ENCODE measurements at places on chromosomes 12 and 14.

DNA sequence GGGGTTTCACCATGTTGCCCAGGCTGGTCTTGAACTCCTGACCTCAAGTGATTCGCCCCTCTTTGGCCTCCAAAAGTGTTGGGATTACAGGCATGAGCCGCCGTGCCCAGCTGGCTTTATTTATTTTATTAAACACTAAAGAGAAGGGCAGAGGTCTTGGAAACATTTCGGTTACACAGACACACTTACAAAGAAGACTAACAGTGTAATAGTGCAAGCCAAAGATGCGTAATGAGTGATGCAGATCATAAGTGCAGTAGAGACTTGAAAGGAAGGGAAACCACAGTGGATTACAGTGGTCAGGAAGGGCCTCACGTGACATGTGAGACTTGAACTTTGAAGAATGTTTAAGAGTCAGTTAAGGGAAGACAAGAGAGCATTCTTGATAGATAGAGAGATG, 33.9 kb upstream of the CDK17 start:
- no peak for DNase-seq

GRCh38 chr12:128853600-128854197, 421 bp downstream of the GLT1D1 start:
- no peak for DNase-seq

GRCh38 chr12:52454411-52455201, 2.7 kb upstream of the KRT6B start:
- DNase-seq, result peak; percentile 88

GRCh38 chr12:108744021-108744897, 12.9 kb upstream of the CORO1C start:
- no peak for DNase-seq

DNA sequence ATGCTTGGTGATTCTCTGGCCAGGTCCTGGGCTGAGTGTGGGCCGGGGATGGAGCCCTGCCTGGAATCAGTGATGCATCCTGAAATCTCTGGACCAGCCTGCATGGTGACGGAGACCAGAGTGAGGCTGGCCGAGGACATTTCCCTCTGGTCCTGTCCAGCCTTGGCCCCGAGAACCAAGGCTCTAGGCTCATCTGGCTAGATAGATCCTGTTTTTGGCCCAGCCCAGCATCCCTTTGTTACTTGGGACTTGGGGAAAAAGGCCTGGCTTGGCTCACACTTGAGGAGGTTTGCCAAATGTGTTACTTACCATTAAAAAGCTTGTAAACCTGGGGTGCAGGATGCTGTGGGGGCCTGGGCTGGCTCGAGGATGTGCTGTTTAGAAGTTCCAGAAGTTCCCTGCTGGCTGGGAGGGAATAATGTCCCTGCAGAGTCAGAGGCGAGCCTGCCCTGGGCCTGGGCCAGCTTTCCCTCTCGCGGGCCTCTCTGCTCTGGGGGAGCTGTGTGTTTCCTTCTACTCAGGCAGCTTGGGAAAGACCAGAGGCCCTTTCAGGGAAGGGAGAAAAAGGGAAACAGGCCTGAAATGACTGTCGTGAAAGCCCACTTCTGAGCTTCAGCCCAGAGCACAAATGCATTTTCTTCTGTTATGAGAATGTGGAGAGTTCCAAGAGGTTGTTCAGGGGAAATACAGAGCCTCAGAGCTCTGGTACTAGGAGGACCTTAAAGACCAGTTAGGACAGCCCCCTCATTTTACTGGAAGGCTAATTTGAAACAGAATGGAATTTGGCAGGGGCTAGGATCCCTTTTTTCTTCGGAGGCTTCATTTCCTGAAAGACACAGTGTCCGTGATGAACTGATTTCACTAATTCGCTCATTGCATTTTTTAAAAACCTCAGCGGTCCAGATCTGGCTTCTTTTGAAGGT, 47.2 kb upstream of the CTDSP2 start:
- peak; percentile 48 for DNase-seq
